ENCODE measurements at places on chromosomes 16 and 17. TPM values are rescaled to one million over a fixed set of nuclear protein-coding genes. Genes with fewer than 3 reads are reported as not detected.

The ACBD4 gene
- polyA plus RNA-seq, result 4.5 TPM

DNA sequence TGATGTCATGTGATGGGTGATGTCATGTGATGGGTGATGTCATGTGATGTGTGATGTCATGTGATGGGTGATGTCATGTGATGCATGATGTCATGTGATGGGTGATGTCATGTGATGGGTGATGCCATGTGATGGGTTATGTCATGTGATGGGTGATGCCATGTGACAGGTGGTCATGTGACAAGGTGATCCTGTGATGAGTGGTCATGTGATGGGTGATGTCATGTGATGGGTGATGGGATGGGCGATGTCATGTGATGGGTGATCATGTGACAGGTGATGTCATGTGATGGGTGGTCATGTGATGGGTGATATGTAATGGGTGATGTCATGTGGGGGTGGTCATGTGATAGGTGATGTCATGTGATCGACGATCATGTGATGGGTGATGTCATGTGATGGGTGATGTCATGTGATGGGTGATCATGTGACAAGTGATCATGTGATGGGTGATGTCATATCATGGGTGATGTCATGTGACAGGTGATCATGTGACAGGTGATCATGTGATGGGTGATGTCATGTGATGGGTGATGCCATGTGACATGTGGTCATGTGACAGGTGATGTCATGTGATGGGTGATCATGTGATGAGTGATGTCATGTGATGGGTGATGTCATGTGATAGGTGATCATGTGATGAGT lies 17.2 kb downstream of the CD300LB start:
- peak; percentile 77 for DNase-seq

DNA sequence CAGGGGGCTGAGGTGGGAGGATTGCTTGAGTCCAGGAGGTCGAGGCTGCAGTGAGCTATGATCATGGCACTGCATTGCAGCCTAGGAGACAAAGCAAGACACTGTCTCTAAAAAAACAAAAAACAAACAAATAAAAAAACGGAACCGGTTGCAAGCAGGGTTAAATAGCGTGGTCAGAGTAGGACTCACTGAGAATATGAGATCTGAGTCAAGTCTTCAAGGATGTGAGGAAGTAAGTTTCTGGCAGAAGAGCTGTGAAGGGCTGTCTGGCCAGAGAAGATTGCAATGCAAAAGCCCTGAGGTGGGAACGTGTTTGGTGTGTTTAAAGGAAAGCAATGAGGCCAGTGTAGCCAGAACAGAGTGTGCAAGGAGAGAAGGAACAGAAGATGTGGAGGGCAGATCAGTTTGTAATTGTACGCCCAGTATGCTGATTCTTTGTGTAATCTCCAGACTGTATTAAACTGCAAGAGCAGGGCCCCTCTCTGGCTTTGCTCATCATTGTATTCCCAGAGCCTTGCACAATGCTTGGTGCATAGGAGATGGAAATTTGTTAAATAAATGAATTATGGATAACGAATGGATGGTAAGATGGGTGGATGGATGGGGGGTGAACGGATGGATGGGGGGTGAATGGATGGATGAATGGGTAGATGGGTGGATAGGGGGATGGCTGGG lies 6.3 kb downstream of the G6PC1 start:
- DNase-seq, result no peak

DNA sequence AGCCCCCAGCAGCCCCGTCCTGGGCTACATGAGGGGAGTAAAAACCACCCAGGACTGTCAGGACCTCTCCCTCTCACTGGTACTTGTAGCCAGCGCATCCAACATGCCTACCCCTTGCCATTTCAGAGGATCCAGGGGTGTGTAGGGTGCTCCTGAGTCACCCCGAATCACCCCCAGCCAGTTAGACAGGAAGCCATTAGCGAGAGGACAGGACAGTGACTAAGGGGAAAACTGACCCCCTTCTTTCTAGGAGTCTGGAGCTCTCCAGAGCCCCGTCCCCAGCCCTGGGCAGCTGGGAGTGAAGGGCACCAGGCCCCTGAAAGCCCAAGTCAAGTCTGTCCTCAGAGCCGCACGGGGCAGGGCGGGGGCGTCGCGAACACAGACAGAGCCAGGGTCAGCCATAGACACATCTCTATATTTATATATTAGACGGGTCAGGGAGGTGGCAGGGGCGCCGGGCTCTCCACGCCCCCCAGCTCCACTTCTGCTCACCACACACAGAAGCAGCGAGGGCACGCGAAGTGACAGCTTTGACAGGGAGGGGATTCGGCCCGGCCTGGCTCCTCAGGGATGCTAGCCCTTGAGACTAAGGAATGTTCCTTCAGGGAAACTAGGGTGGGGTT lies 485 bp upstream of the GDPD3 start:
- no peak for DNase-seq

GRCh38 chr17:65604070-65604469 lies 42.6 kb upstream of the AXIN2 start:
- DNase-seq, result no peak

Data from GM23338 (cell line).